ENCODE measurements at places on chromosomes 4 and X.

DNA sequence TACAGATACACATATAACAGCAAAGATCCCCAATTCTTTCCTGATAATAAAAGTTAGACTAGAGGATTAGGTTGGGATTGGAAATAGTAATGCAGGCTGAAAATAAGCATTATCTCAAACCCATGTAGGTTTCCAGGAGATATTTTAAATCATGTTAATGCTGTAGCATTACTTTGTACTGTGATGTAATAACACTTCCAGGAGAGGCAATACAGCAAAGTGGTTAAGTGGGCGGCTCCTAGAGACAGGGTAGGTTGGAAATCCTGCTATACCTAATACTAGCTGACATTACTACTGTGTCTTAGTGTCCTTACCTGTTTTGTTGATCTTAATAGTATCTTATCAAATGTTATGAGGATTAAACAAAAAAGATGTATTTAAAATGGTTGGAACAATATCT, 9.6 kb downstream of the PAICS start:
- DNase-seq, result no peak

DNA sequence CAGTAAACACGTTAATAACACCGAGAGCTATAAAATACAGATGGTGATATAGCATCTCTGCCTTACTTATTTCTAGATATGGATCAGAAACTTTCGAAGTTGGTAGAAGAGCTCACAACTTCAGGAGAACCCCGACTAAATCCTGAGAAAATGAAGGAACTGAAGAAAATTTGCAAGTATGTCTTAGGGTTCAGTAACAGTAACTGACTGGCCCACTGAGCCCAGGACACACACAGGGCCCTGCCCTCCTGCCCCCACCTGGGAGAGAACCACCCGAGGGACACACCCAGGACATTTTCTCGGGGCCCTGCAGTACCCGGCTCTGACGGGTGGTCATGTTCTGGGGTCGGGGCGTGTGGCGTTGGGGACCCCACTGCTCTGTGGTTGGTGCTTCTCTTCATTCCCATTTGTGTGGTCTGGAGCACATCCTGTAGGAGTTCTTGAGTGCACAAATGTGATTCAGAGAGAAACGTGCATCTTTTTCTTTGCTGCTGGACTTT, 1.1 kb downstream of the UVSSA start:
- peak; percentile 71 for DNase-seq

GRCh38 chrX:102739657-102740056, 19.1 kb downstream of the GPRASP3 start:
- DNase-seq, result no peak

DNA sequence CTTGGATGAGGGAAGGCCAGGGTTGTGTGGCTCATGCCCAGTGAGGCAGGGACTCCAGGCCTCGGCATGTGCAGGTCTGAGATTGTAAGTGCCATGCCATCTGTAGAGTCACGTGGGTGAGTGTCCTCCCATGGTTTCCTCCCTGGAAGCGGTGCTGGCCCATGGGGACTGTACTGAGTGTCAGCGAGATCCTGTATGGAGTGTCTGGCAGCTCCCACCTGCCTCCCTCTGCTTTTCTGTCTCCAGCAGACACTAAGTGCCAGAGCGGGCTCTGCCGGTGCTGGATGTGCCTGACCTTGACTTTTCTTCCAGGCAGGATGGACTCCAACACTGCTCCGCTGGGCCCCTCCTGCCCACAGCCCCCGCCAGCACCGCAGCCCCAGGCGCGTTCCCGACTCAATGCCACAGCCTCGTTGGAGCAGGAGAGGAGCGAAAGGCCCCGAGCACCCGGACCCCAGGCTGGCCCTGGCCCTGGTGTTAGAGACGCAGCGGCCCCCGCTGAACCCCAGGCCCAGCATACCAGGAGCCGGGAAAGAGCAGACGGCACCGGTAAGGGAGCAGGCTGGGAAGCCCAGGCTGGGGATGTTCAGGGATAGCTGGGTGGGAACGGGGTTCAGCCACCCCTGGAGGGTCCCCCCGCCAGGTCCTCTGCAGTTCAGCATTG, 7.6 kb downstream of the WFS1 start:
- peak; percentile 83 for DNase-seq

DNA sequence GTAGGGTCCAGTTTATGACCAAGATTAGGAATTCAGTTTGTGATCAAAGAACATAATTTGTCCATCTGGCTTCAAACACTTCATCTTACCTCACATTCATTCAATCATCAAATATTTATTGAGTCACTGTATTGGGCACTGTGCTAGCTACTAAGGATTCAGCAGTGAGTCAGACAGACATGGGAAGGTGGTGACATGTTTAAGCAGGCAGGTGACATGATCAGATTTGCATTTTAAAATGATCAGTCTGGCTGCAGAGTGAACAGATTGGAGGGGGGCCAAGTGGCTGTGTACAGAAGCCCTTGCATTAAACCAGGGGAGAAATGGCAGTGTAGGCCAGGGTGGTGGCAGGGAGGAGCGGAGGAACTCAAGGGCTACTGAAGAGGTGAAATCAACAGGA, 25.1 kb upstream of the APLN start:
- no peak for DNase-seq

DNA sequence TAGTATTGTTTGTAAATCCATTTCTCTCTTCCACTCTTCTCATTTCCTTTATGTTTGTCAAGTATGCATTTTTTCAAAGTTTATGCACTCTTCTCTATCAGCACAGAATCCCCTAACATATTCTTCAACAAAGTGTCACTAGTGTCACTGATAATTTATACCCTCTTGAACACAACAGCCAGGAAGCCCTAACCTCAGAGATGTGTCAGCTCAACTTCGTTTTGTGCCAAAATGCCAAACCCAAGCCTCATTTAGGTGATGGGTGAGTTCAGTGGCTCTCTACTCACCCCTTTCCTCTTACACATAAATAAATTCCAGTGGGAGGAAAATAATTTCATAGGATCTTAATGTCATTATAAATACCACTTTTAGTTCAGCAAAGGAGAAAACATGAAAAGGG, 22.4 kb upstream of the P2RY10 start:
- DNase-seq, result no peak

- no peak for DNase-seq
Measured at GRCh38 chrX:49956313-49956712, 33.9 kb downstream of the CLCN5 start.

GRCh38 chr4:38310446-38311043, 350.3 kb downstream of the PTTG2 start:
- DNase-seq, result no peak

- no peak for DNase-seq
Measured at GRCh38 chr4:10023050-10023419, 1.7 kb upstream of the SLC2A9 start.

DNA sequence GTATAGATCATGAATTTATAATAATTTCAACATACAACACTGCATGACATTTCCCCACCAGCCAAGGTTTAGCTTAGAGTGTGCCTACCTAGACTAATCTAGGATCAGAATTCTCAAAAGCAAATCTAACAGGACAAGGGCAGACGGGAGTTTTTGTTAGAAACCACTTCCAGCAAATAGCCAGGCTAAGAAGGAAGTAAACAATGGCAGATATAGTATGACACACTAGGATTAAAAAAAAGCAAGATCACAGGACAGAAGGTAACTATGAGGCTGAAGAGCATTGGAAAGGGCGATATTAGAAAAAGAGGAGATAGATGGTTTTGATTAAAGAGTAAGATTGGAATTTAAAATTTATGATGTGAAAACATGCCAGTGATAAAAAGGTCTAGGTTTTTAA, 124.8 kb downstream of the LRBA start:
- no peak for DNase-seq

DNA sequence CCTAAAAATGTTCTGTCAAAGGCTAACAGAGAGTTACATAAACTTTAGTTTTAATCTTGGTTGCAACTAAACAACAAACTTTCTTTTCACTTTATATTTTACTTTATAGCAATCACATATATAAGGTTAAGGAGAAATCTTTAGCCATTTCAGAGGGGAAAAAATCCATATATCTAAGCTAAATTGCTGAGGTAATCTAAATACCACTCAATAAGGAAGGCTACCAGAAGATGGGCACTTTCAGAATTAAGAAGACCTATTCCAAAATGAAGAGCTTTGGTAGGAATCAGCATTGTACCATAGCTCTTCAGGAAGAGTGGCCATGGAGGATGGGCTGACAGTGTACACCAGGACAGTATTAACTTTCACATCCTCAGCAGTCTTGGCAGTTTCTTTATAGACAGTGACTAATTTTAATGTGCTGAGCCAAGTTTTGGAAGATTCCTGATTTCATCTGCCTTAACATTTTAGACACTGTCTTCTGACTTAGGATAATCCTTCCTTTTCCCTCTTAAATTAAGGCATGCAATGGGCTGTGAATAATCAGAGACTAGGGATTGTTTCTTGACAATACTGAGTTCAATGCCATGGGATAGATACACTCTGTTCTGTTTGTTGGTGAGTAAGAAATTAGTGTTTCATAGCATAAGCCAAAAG, 7.1 kb downstream of the FAT4 start:
- DNase-seq, result no peak

DNA sequence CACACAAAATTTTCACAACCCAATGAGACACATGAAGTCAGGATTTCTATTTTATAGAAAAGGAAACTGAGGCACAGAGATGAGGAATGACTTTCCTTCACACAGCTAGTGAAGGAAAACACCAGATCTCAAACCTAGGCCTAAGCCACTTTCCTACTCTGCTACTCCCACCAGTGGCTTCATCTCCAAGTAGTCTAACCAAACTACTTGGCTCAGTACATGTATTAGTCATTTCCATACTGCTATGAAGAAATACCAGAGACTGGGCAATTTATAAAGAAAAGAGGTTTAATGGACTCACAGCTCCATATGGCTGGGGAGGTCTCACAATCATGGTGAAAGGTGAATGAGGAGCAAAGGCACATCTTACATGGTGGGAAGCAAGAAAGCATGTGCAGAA, 196.6 kb downstream of the EVC2 start:
- DNase-seq, result no peak

DNA sequence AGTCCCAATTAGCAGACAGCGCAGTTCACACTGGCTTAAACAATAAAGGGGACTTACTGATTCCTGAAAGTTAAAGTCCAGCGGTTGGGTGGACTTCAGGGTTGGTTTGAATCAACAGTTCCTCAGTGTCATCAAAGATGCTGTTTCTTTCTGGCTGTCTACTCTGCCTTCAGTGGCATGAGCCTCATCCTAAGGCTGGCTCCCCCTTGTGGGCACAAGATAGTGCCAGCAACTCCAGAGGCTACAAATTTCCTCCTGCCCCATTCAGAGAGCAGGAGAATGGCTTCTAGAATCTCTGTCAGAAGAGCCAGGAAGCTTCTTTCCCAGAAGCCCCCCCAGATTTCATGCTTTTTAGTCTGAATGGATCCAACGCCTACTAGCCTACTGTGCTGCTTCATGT, 82.4 kb upstream of the MTM1 start:
- DNase-seq, result no peak

DNA sequence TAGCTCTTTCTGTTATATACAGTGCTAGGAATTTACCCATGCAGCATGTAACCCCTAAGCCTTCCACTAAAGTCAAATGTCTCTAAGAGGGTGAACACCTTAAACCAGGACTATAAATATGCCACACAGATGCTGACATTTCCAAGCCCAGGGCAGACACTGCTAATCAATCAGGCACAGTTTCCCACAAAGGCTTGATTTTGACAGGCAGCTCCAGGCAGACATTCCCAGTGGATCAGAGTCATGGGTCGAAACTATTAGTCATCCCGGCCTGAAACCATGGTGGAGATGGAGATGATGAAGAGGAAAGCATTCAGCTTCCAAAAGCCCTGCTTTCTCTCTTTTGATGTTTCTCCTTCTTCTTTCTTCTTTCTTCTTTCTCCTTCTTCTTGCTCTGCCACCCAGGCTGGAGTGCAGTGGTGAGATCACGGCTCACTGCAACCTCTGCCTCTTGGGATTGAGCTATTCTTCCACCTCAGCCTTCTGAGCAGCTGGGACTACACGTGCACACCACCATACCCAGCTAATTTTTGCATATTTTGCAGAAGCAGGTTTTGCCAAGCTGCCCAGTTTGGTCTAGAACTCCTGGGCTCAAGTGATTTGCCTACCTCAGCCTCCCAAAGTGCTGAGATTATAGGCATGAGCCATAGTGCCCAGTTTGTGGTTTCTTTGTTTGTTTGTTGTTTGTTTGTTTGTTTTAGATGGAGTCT, 21.0 kb upstream of the SORCS2 start:
- DNase-seq, result no peak

DNA sequence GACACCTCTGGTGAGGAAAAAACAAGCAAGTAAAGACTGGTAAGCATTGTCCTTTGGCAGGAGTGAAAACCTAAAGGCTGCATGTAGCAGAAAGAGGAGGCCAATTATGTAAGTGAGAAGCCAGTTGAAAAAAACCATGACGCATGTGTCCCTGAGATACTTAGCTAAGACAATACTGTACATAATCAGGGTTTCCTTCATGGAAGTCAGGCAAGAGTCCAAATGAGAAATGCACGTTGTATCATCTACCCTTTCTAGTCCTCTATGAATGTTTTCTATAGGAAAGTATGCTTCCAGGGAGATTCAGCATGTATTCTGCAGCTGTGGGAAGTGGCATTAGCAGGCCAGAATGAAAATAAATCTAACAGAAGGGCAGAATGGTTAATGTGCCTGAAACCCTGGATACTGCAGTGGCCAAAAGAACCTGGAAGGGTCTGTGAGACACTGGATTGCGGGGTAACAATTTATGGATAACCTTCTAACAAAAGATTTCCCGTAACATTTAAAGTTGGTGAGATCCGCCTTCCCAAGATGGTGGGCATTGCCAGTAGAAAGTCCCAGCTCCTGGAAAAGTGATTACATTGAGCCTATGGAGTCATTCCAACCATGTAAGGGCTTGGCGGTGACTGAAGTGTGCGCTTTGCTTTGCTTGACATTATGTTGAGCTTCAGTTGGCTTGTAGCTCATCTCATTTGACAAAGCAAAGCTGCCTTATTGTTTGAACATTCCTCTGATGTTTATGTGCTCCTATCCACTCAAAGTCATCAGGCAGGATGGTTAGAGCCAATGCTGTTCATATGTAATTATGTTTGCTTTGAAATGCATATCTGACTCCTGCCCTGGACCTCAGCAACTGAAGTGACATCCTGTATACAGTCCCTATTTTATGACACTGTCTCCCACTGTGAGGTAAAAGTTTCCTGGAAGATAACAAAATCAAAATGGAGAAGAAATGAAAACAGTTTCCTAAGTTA, 200.4 kb downstream of the ARHGAP24 start:
- no peak for DNase-seq

DNA sequence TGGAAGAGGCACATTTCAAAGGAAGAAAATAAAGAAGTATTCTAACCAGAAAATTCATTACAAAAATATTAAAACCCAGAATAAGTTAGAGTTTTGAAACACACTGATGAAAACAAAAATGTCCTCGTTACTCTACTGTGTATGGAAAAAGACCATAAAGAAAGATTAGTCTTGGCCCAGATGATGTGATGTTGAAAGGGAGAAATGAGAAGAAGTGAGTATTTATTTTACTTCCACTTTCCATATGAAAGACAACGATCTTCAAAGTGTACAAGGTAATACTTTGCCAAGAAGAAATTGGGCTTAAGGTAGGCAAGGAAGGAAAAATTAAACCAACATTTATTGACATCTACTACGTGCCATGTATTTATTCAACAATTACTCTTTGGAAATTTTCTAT, 48.6 kb upstream of the EMCN start:
- DNase-seq, result no peak

- no peak for DNase-seq
Measured at GRCh38 chr4:183201331-183201730, 102.3 kb downstream of the WWC2 start.
